CD4-positive, alpha-beta T cell treated with Interleukin-12 subunit alpha and Interleukin-12 subunit beta, for 1 hour (primary cell): ENCODE measurements at places on chromosomes 1 and 21.

- DNase-seq = no peak
Observed at GRCh38 chr1:171833091-171833825, 8.0 kb upstream of the DNM3 start.

DNA sequence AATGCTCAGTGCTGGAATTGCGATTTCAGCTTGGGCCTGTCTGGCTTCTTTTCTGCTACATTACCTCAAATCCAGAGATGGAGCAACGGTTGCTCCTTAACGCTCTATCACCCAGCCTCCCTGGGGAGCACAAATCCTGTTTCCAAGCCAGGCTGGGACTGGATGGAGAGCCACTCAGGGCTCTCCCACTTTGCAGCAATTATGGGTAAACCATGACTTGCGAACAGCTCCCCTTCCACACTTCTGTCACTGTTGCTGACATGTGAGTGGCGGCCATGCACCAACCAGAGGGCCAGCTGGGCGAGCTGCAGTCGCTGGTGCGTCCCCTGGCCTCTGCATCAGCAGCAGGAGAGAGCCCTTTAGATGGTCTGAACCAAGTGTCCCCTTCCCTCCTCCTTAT, 65.1 kb upstream of the RAB4A start:
- DNase-seq = no peak

DNA sequence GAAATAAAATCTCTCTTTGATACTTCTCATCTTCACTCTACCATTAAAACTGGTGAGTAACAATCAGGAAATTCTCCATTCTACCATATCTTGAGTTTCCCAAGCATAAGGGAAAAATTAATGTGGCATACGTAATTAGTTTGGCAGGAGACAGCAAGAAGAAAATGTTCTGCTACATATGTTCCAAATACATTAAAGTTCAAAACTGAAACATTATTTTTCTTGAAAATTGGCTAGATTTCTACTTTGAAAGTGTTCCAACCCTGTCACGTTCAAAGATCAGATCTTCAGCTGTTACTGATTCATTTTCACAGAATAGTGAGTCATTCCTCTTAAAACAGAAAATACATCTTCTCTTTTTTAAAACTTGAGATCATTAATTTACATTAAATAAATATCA, 48.5 kb downstream of the PIGK start:
- DNase-seq = no peak

DNA sequence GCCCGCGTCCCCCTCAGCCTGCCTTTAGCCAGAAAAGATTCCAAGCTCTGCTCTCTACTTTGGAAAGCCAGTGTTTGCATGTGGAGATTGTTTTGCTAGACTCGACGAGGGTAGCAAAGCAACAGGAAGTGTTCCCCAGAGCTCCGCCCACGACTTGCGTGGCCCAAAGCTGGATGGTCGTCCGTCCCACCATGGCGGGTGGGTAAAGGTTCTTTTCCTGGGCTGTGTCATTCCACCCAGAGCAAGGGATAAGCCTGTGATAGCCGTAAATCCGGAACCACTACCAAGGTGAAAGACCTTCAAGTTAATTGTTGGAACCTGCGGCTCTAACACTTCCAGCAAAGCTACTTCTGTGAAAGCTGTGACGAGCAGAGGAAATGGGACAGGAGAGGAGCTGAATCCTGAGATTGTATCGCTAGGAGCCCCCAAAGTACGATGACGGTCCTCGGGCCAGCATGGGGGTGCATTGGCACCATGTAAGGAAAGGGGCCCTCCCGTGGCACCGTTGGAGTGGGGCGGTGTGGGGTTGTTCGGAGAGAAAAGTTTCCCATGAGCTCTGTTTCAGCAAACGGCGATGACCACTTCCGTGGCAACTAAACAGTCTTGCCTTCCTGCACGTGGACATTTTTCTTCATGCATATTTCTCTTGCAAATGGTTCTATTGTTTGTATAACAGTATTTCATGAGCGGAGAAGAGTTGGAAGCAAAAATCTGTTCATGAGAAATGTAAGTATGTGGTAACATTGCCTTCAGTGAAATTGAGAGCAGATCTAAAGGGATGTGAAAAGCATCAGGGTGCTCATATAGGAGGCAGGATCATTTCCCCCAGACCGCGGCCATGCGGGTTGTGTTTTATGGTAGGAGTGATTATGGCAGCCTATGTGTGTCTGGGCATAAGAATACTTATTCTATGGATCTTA, 8.4 kb downstream of the MX2 start:
- peak; percentile 50 for DNase-seq
